Adipocyte (in vitro differentiated cells): ENCODE measurements at places on chromosomes 4 and X.

- DNase-seq, result no peak
These were observed 560.5 kb upstream of the PABPC4L start for GRCh38 chr4:134762053-134762452.

- no peak for DNase-seq
These were observed 53.5 kb upstream of the PDE5A start for GRCh38 chr4:119682099-119682498.

GRCh38 chrX:119885554-119886428, 9.9 kb upstream of the AKAP14 start:
- DNase-seq, result no peak

- no peak for DNase-seq
These were observed 61.0 kb downstream of the ENOPH1 start for GRCh38 chr4:82491251-82491960.

- DNase-seq, result peak; percentile 34
These were observed 139.3 kb downstream of the MID1IP1 start for GRCh38 chrX:38940547-38940946.

GRCh38 chr4:72567821-72568675, 973 bp downstream of the ADAMTS3 start:
- peak; percentile 85 for DNase-seq

DNA sequence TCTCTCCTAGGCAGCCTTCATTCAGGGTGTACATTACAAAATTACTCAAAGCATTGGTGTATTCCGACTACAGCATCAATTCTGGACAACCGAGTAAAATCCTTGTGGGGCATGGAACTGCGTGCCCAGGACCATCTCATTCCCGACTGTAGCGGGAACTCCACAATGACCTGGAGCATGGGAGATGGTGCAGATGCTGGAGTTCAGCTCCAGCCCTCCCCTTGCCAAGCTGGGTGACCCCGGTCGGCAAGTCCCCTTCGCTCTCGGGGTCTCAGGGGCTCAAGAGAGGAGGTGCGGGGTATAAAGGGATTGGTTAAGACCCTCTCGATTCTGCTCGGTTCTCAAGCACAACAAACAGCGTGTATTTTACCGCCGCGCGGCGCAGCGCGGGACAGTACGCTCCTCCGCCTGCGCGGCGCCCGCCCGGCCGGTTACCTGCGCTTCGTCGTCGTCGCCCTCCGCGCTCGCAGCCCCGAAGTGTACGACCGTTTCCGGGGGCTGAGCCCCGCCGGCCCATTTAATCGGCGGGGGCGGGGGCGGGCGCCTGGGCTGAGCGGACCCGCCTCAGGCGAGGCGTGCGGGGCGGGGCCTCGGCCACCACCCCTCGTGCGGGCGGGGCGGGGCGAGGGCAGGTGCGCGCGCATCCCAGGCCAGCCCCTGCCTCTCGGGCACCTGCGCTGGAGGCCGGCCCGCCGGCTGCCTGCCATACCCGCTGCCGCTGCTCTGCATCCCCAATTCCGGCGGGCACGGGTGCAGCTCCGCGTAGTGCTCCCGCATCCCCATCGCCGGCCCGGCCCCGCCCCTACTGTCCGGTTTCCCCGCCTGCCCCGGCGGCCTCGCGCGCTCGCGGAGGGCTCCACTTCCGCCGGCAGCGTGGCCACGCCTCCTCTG, at the start of gene G6PD:
Gene G6PD, minus strand, starts transcription at position 493 of the 891 bp plus-strand sequence. CDS start 691 bp downstream, outside the sequence.
- peak; percentile 80 for DNase-seq

GRCh38 chr4:85548841-85549240, 73.9 kb downstream of the ARHGAP24 start:
- DNase-seq, result no peak

DNA sequence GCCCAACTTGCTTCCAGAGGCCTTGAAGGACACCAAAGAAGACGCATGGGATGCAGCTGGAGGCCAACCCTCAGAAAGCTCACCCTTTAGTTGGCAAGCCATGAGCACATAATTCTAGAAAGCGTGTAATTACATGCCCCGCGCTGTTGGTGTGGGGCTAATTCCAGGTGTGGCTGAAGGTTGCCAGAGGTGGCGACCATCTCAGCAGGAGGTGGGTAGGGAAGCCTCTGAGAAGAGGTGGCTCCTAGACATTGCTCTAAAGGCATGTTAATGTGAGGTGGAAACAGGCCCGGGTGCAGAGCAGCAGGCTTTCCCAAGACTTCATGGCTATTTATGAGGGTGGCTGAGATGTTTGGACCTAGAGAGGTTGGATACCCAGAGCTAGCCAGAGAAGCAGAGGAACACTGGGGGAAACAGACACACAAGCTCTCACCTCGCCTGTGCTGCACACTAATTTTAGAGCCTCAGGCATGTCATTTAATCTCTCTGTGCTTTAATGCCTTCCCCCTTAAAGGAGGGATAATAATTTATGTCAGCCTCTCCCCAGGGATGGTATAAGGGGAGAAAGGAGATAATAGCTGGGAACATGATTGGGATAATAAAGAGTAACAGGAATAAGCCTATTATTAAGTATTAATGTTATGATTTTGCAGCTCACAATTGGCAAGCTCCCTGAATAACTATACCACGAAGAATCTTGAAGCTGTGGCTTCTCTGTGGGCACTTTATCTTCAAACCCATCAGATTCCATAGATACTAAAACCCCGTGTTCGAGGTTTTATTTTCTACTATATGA, 60.0 kb upstream of the HELT start:
- no peak for DNase-seq

- no peak for DNase-seq
These were observed 19.3 kb downstream of the TSPAN5 start for GRCh38 chr4:98639108-98639507.

GRCh38 chrX:39883666-39884065, 214.1 kb downstream of the BCOR start:
- no peak for DNase-seq

DNA sequence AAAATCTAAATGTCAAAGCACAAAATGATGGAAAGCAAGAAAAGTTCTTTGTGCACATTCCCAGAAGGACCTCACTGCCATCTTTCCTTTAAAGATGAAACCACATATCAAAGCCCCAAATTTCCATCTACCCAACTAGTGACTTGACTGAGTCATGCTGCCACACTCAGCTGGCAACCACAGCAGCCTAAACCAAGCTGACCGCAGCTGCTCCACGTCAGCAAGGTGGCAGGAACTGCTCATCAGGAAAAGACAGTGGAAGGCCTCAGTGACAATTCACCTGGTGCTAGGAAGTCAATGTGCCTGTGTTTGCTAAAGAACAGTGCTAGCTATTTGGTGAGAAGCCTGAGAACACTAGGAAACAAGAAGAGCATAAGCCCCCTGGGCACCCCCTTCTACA, 26.1 kb downstream of the ACOX3 start:
- DNase-seq, result no peak

DNA sequence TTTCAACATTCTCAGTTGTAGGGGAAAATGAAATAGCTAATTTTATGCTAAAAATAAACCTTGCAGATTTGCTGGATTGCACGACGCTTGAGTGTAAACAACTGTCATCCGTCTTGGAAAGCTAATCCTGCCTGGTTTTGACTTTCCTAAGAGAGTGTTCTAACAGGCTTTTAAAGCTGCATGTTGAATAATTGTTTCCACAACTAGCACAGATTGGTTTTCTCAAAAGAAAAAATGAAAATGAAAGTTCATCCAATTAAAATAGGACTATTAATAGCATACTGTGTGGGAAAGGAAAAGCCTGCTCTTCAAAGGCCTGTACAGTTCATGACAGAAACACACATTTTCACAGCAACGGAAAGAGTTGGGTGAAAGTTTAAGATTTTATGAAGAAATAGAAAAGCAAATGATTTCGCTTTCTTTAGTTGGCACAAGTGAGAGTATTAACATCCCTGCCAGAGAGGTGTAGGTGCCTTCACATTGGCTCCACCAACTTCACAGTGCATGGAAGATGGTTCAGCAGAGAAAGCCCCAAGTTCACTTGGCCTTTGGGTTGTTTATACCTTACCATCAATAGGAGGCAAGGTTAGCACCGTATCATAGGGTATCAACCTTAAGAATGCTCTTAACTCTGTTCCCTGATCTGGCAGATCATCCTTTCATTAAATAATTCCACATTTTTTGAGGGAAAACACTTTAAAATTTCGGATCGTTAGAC, 140.0 kb upstream of the GUCY1A1 start:
- peak; percentile 61 for DNase-seq

DNA sequence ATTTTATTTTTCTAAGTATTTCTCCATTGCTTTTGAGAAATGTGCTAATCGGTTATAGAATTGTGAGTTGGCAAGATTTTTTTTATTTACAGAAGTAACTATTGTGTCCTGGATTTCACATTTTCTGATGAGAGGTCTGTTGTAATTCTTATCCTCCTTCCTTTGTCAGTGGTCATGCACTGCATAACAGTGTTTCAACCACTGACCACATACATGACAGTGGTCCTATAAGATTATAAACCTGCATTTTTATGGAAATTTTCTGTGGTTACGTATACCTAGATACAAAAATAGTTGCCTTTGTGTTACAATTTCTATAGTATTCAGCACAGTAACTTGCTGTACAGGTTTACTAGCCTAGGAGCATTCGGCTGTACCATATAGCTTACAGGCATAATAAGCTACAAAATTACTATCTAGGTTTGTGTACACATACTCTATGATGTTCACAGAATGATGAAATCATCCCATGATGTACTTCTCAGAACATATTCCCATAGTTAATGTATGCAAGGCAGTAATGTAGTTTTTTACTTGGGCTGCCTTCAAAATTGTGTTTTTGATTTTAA, 47.8 kb downstream of the APELA start:
- no peak for DNase-seq

DNA sequence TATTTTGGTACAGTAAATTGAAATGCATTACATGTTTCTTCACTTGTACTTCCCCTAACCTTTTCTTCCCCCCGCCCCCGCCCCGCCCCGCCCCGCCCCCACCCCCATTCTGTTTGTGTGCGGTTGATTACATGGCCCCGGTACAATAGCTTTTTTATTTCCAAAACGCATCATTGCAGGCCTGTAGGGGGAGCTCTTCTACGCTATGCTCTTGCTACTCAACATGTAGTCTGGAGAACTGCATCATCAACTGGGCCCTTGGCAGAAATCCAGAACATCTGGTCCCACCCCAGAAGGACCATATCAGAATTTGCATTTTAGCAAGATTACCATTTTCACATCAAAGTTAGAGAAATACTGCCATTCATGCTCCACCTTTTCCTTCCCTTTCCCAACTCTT, 333.3 kb upstream of the DDX53 start:
- DNase-seq, result peak; percentile 3

DNA sequence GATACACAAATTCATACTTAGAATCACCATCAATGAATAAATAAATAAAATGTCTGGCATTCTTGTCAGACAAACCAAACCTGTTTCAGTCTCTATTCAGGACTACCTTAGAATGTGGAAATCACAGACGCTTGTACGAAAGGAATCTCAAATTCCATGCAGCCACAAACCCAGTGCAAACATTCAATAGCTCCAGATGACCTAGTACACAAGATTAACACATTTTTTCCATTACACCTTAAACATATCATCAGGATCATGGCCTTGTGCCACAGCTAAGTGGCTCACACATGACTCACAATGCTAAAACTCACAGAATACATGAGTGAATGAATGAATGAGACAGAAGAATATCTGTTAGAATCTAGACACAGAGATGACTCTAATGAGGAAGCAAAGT, 134.2 kb downstream of the PWWP3B start:
- DNase-seq, result no peak

GRCh38 chr4:28402751-28403150, 1542.1 kb downstream of the STIM2 start:
- no peak for DNase-seq

DNA sequence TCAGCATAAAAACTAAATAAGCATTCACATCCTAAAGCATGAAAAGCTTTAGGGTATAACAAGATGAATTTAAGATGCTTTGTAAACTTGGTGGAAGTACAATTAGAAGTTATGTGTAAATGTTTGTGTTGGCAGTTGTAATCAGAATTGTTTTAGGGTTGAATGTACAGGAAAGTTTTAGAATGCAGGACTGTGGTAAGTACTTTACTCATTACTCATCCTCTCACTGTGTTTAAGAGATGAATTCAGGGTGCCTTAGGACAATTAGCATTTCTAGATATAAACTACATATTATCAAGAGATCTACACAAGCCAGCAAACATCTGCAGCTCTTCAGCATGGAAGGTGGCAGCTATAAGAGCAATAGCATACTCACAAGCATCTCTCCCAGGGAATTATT, 77.5 kb upstream of the ELOVL6 start:
- peak; percentile 61 for DNase-seq

DNA sequence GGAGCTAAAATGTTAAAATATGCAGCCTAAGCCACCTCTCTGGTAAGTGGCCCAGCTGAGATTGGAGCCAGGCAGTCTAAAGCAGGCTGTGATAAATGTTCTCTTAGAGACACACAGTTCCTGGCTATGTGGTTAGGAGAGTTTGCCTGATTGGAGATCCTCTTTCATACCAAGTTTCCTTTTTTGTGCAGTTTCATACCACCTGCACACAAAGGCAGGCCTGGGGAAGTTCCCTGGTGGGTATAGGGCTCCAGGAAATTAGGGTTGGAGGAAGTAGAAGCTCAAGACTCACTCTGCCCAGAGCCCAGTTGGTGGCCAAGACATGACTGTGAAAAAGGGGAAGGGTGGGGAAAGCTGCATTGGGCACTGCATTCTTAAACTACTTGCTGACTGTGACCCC, 16.9 kb downstream of the CYBB start:
- DNase-seq, result no peak

DNA sequence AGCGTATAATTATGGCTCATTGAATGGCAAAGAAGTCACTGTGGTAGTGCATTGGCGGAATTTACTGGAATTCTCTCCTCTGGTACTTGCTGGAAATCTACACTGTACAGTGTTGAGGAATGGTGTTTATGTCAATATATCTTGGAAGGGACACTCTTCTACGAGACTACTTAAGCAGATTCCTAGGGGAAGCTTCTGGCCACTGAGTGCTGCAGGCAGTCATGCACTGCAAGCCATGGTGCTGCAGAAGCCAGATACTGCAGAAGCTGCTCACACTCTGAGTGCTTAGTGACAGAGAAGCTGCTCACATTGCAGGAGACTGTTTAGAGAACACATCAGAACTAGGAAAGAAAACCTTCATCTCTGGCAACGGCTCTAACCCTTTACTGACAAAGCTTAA, 725.0 kb downstream of the CCSER1 start:
- no peak for DNase-seq

DNA sequence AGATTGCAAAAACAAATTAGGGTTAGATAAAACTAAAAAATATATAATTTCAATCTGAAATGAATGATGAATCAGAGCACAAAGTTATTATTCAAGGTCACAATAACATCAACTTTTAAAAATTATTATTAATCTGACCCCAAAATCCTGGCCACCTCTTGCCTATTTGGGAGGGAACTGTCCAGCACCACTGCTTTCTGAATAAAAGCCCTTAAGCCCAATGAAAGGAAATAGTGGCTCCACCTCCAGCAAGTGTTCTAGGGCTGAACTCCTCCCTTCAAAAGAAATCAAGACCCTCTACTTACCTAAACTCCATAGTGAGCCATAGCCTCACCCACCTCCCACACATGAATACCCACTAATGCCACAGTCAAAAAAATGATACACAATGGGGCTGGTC, 208.2 kb downstream of the PARM1 start:
- no peak for DNase-seq

DNA sequence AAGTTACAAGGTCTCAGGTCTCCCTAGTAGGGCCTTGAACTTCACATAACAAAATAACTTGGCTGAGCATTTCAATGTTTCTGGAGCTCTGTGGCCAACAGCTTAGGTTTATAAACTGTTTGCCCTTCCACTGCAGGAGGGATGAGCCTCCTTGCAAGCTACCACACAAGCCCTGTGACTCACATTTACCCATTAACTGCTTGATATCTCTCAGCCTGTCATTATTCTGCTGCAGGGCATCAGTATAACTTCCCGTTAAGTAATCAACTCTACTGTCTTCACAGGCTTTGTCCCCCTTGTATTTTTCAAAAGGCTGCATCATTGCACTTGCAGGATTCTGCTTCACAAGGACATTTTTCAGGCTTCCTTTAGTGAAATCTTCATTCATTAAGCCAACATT, 151.7 kb upstream of the CXCL13 start:
- DNase-seq, result no peak
